ENCODE measurements at places on chromosomes 4 and X.

DNA sequence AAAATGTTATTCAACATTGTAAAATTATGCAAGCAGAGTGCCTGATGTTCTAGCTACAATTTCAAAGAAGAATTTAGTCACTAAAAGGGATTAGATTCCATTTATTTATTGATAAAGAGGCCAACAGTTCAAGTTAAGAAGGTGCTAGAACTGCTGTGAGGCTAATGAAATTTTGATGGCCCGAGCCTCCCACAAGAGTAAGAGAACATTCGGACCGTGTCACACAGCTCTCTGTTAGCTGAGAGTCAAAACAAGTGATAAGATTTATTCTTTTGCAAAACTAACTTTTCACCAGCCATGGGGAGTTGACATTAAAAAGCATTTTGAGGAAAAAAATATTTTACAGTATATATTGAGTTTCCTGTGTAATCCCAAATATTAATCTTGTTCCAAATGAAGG is 106.8 kb downstream of the TENM3 start:
- DNase-seq = no peak

DNA sequence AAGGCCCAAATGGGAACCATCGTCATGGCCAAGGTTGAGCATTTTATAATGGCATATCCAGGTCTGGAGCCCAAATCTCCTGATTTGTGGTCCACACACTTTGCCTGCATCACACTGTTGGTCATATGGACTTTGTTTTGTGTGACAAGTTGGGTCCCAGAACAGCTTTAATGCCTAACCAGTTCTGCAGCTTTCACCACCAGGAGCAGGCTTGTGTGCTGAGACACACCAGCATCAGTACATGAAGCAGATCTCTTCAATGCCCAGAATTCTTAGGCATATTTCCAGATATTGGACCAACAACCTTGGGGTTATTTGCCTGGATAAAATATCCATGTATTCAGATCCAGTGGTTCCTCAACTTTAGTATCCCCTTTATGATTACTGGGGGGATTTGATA is 371.3 kb downstream of the FBXW7 start:
- DNase-seq = no peak

GRCh38 chr4:18957716-18958115 is 936.2 kb upstream of the LCORL start:
- no peak for DNase-seq

DNA sequence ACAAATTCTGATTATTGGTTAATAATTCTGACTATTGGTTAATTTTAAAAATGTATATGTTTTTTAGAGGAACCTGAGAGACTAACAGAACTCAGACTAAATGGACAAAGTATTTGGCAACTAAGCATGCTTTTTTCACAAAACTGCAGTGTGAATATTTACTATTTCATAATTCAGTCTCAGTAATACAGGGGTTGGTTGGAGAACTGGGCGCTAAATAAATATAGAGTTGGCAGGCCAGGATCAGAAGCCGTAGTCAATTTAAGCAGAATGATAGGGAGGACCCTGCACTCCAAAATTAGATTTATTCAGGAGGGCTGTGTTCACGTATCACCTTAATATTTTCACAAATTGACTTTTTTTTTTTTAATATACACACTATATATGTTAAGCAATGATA is 5.8 kb downstream of the TIGD2 start:
- DNase-seq = no peak

GRCh38 chr4:147816382-147817254 is 84.7 kb downstream of the ARHGAP10 start:
- no peak for DNase-seq

DNA sequence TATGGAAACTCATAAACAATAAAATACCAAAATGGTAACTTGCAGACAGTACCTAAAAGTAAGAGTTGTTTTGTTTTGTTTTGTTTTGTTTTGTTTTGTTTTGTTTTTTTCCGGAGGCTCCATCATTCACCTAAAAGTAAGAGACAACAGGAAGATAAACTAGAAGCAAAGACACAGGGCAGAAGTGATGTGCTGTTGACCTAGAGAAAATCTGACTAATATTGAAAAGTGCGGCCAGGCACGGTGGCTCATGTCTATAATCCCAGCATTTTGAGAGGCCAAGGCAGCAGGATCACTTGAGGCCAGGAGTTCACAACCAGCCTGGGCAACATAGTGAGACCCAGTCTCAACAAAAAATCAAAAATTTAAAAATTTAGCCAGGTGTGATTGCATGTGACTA is 5.6 kb upstream of the CENPC start:
- DNase-seq = no peak

DNA sequence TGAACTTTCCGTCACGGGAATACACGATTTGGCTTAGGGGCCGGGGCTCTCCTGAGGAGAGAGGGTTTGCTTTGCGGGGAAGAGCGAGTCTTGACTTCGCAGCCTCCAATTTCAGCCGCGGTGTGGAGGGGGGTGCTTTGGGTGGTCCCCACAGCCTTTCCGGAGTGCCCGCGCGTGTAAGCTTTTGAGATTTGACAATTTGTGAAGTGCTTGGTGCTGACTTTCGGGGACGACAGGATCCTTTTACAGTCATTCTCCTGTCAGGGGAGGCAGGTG is 355 bp downstream of the SCML1 start:
- DNase-seq = no peak

DNA sequence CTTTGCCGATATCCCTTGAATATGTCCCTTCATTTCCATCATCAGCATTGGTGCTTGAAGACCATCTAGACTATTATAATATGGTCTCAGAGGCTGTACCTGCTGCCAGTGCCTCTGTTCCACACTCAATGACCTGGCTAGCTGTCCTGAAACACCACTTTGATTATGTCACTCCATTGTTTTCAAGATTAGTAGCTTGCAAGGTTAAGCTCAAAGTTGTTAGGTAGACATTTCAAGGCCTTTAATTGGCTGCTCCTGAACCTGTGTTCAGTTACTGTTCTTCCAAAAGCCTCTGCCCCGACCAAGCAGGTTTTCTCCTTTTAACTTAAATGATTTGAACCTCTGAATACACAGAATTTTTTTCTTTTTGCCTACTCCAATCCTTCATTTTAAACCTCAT is 52.9 kb downstream of the C4orf33 start:
- DNase-seq = no peak

DNA sequence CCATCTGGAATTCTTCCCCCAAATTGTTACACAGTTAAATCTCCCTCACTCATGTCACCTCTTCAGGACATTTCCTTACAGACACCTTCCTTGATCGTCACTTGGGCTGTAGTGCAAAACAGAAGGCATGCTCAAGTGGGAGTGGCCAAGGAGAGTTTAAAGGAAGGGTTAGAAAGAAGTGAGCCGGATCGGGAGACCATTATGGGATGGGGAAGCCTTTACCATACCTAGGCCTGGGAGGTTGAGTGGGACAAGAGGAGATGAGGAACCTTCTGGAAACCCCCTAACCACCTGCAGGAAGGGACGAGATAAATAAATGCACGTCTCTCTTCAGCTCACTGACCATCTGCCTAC is 102.7 kb downstream of the UCHL1 start:
- no peak for DNase-seq

DNA sequence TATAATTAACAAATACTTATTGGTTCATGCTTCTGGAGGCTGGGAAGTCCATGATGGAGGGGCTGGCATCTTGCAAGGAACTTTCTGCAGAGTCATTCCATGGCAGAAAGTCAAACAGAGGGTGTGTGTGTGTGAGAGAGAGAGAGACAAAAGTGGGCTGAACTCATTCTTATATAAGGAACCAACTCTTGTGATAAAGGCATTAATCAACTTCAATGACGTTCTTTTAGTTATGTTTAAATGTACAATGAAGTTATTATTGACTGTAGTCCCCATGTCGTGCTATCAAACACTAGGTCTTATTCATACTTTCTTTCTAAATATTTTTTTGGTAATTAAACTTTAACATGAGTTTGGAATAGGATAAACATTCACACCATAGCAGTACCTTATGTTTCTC is 1408.8 kb downstream of the STIM2 start:
- DNase-seq = no peak

- DNase-seq = no peak
These were observed 258.6 kb downstream of the FAM133A start for GRCh38 chrX:93932471-93933220.

DNA sequence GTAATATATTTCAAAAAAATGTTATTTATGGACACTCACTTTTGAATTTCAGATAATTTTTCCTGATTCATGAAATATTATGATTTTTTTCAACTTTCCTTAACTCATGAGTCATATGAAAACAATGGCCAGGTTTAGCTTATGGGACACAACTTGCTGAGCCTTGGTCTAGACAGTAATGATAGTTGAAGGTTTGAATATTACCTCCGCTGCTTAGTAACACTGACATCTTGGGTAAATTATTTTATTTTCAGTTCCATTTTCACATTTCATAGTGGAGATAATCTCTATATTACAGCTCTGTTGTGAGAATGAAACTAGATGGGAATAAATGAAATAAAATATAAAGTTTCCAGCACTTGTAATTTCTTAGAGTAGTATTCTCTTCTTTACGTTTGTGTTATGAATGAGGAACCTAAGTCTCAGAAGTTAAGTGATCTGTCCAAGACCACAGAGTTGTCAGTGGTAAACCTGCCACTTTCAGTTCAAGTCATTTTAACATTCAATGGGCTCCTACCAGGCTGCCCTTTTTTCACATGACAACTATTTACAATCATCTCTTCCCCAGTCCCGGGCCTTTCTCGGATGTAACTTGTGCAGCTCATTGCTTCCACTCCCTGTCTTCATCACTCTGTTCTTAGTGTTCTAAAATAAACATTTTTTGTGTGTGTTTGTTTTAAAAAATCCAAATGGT is 46.8 kb upstream of the GC start:
- DNase-seq = no peak

- no peak for DNase-seq
These were observed 139.7 kb downstream of the TENM3 start for GRCh38 chr4:182382941-182383340.

DNA sequence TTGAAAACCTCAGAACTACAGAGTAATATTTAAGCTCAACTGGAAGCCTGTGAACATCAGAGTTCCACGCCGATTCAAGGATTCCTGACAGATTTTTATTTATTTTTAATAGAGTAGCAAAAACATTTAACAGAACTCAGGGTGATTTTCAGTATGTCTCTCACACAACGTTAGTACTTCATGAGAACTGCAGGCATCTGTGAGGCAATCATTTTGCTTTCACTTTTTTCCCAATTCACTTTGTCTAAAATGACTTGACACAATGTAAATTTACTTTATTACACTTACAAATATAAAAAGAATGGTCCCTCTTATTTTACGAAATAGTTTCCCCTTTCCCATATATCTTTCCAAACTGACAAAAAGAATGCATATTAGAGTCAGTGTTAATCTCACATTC is 869.5 kb upstream of the EPHA5 start:
- DNase-seq = no peak

DNA sequence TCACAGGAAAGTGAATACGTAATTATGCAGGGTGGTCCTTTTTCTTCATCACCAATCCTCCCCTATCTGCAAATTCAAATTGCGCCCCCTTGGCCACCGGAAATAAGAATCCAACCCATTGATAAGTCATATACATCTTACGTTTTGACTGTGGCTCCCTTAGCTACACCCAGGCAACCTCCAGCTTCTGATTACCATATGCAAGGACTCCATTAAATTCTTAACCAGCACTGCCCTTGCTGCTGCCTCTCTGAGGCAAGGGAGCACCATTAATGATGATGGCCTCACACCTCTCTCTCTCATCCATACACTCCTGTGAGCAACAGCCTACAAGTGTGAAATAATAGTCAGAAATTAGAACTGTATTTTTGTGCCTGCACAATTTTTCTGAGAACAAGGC is 106.0 kb upstream of the NOCT start:
- no peak for DNase-seq

DNA sequence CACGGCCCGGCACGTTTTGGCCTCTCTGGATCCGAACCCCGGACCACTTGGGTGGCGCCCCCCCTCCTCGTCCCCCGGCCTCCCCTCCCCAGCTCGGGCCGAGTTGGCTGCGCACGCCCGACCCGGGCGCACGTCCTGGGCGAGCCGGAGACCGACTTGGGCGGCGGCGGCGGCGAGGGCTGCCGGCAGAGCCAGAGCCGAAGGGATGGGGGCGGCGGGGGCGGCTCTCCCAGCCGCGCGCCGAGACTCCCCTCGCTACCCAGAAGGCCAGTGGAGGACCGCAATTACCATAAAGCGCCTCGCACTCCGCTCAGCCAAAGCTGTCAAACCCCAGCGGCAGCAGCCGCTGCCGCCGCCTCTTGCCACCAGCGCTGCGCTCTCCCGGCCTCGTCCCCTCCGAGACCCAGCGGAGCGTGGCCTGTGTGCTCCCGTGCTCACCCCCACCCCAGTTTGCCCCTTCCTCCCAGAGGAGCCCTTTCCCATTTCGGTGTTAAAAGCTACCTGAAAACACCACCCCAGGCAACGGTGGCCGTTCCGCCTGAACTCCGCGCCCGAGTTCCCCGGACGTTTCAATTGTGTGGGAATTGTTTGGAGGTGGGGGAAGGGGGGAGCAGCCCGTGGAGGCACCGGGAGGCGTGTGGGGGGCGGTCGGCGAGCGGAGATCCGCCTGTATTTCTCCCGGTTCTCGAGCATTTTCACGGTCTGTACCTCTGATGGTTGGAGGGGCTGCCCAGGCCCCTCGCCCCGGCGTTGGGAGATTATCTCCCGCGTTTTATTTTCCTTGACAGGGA is 701 bp upstream of the BCOR start:
- DNase-seq = peak; percentile 58

- DNase-seq = no peak
These were observed 102.2 kb downstream of the SEL1L3 start for GRCh38 chr4:25760518-25761157.

DNA sequence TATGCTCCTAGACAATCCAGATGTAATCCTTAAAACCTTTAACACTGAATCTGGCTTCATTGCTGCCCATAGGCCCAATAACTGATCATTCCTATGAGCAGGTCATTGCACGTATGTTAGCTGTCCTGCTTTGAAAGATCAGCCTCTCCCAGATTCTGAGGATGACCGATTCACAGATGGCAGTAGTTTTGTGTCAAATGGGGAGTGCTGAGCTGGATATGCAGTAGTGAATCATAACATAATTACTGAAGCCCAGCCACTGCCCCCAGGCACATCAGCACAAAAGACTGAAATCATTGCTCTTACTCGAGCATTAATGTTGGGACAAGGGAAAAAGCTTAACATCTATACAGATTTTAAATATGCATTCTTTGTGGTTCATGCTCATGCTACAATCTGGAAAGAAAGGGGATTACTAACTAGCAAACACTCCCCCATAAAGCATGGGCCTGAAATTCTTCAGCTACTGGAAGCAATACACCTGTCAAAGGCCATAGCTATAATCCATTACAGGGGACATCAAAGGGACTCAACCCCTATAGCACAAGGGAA is 16.4 kb upstream of the ZNF280C start:
- no peak for DNase-seq

DNA sequence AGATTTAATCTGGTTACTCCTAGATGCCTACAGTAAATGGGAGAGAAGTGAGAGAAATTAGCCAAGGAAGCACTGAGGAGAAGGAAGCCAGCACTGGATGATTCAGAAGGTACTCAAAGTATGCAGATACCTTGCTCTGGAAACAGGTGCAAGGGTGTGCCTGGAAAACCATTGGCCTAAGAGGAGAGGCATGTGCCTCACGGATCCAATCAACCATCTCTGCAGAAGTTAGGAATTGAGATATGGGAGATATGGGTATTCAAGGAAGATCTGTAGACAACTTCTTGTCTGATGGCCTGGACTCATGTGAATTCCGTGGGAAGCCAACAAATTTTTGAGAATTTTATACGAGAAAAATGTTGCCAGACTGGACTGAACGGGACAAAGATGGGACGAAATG is 4.7 kb downstream of the H2BW1 start:
- no peak for DNase-seq

GRCh38 chr4:11341337-11342043 is 87.2 kb downstream of the HS3ST1 start:
- DNase-seq = no peak
